Activated T-cell treated with anti-CD3 and anti-CD28 coated beads, Interleukin-2, amount 50 U/mL, for 48 hours (primary cell): ENCODE measurements at places on chromosomes 1 and 21.

- no peak for DNase-seq
Observed at GRCh38 chr1:59900640-59901039, 25.9 kb downstream of the CYP2J2 start.

- no peak for DNase-seq
Observed at GRCh38 chr1:152022474-152022873, 14.3 kb downstream of the S100A11 start.

- no peak for DNase-seq
Observed at GRCh38 chr1:215005078-215005477, 77.5 kb upstream of the KCNK2 start.

DNA sequence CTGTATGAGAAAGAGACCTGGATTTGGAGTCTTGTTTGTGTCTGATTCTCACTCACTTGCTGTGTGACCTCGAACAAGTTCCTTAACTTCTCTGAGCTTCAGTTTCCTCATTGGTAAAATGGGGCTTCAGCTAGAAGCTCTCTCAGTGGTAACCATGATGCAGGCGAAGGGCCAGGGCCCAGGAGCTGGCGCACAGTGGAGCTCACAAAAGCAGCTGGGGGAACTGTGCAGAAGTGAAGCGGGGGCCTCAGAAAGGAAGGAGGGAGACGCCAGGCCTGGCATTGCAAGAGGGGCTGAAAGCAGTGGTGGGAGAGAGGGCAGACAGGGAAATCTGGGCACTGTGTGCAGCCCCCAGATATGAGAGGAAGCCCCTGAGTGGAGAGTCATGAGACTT, 88.9 kb upstream of the RUNX3 start:
- no peak for DNase-seq

- no peak for DNase-seq
Observed at GRCh38 chr1:232534552-232535517, 95.1 kb downstream of the SIPA1L2 start.

DNA sequence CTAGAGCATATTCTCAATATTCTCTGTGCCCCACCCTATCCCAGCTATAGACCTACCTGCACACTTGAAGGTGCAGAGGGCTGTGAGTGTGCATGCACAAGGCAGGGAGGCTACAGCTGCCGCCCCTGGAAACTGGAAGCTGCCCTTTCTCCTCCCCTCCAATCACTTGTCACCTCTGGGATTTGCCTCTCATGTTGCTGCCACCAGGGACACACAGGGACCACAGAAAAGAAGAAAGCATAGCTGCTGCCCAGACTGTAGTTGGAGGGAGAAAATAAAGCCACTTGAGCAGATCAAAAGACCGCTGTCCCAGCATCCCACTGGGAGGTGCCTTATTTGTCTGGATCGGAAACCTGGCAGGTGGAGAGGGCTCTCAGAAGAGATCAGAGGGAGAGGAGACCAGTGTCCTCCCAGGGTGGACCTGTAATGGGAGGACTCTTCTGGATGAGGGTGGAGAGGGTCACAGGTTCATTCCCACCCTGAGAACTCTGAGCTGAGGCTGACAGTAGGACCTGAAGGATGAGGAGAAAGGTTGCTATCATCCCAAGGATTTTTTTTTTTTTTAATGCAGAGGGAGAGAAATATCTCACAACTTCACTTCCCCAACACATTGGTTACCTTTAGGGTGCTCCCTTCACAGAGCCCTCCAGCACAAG, 7.6 kb upstream of the INPP5B start:
- DNase-seq = no peak

DNA sequence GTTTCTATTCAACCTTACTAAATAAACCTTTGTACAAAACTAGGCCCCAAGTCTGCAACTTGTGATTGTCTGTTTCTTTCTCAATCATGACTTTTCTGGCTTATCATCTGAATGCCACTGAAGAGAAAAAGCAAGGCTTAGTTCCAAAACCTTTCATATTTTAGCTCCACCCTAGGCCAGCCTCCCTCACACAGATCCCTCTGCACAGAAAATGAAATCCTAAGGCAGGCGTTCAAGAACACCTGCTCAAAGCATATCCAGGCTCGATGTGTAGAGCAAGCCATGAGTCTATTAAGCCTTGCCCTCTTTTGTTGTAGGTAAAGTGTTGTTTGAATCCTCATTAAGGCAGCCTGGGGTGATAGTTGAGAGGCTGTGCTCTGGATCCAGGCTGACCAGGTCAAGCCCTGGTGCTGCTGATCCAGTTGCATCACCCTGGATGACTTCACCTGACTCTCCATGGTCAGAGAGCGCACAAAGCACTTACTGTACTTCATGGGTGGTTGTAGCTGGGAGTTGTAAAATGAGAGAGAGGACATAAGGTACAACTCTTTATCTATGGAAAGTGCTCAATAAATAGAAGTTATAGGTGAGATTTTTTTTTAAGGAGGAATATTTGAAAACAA, 39.0 kb downstream of the FYB2 start:
- DNase-seq = no peak
